Activated CD4-positive, alpha-beta T cell treated with anti-CD3 and anti-CD28 coated beads, Interleukin-2, amount 10 ng/mL, durations not matched to agents 24 days and 14 days (primary cell): ENCODE measurements at places on chromosomes 12 and 14. TPM values are rescaled to one million over a fixed set of nuclear protein-coding genes. Genes with fewer than 3 reads are reported as not detected.
A peak's percentile ranks its signal among the peaks of the same experiment; 100 is the strongest.

DNA sequence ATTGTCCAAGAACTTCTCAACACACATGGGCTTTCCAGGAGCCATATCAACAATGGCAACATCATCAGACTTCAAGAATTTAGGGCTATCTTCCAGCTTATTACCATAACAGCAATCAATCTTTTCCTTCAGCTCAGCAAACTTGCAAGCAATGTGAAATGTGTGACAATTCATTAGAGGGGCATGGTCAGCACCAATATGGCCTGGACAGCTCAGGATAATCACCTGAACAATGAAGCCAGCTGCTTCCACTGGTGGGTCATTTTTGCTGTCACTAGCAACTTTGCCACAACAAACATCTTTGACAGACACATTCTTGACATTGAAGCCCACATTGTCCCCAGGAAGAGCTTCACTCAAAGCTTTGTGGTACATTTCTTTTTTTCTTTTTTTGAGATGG lies 5.9 kb upstream of the NEDD1 start:
- H3K4me1 ChIP-seq: peaks cover 5% of the 10 kb centered on the region
- H3K27me3 ChIP-seq: peaks cover 10% of the 10 kb centered on the region
- no peak overlapping the region for H3K4me3 ChIP-seq
- no peak for DNase-seq

- no peaks in the 10 kb centered on the region for H3K4me1 ChIP-seq
- H3K27me3 ChIP-seq: no peaks in the 10 kb centered on the region
- H3K36me3 ChIP-seq: no peaks in the 10 kb centered on the region
- no peak overlapping the region for H3K27ac ChIP-seq
- H3K4me3 ChIP-seq: no peak overlapping the region
Observed at GRCh38 chr14:48398675-48399282, 723.4 kb upstream of the MDGA2 start.

GRCh38 chr12:26017484-26018211 lies 59.2 kb downstream of the RASSF8 start:
- no peaks in the 10 kb centered on the region for H3K4me1 ChIP-seq
- no peaks in the 10 kb centered on the region for H3K36me3 ChIP-seq
- peaks cover 23% of the 10 kb centered on the region for H3K27me3 ChIP-seq
- no peak overlapping the region for H3K4me3 ChIP-seq
- H3K27ac ChIP-seq: no peak overlapping the region

DNA sequence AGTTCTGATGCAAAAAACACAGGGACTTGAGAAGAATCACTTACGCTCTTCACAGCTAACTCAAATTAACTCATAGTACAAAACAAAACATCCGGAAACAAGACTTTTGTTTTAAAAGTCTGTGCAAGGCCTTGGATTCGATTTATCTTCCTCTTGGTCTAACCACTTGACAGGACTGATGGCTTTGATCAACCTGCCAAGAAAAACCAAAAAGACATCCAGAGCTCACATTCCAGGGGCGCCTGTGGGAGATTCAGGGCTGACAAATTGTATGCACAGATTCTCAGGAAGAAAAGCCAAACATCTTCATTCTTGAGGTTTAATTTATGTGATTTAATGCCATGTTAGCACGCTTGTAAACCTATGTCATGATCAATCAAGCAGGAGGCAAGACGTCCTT lies 129.1 kb upstream of the TMCC3 start:
- no peak for DNase-seq
- H3K4me3 ChIP-seq: no peak overlapping the region
- H3K36me3 ChIP-seq: no peaks in the 10 kb centered on the region
- H3K27ac ChIP-seq: no peak overlapping the region

- no peak for DNase-seq
- no peaks in the 10 kb centered on the region for H3K4me1 ChIP-seq
- H3K27me3 ChIP-seq: peaks cover 15% of the 10 kb centered on the region
- no peak overlapping the region for H3K4me3 ChIP-seq
Observed at GRCh38 chr12:118986050-118986449, 4.7 kb downstream of the SRRM4 start.

DNA sequence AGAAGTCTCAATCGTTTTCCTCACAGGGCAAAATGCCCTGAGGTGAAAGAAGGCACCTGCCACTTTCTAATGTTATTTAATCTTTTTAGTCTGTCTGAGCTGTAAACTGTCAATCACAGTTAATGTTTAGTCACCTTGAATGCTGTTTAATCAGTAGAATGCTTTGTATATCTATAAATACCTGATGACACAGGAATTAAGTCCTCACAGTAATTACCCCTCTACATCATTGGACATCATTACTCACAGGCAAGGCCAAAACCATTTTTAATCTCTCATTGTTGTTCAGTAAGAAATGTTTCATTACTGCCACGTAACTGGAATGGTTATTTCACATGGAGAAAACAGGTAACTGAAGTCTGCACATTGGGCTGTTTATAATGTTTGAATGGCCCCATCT lies 178.8 kb downstream of the EXOC5 start:
- H3K4me3 ChIP-seq: no peak overlapping the region
- no peaks in the 10 kb centered on the region for H3K4me1 ChIP-seq
- DNase-seq: no peak
- H3K27ac ChIP-seq: no peak overlapping the region
- no peaks in the 10 kb centered on the region for H3K36me3 ChIP-seq

DNA sequence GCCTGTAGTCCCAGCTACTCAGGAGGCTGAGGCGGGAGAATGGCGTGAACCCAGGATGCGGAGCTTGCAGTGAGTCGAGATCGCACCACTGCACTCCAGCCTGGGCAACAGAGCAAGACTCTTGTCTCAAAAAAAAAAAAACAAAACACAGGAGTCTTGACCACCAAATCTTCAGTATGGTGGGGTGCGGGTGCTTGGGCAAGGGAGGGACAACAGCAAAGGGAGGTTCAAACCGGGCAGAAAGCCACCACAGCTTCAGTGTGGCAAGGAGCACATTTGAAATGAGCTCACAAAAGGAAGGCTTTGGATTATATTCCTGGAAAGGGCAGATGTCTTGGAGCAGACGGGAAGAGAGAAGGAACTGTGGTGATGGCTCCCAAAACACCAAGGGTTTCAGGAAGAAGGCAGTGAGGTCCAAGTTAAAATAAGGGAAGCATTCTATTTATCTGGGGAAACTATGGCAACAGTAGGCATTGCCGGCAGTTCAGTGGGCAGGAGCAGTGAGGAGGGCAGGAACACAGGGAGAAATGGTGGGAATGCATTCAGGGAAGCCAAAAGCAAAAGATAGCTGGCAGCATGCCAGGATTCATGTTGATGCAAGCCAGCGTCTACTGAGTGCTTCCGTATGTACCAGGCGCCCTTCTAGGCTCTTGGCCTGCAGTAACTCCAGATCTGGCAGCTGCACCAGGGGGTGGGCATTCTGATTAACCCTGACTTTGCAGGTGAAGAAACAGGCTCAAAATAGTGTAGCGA lies 51.0 kb upstream of the SRSF5 start:
- DNase-seq: peak; percentile 70
- H3K27me3 ChIP-seq: no peaks in the 10 kb centered on the region

- H3K27me3 ChIP-seq: peaks cover 3% of the 10 kb centered on the region
- no peaks in the 10 kb centered on the region for H3K36me3 ChIP-seq
- no peaks in the 10 kb centered on the region for H3K4me1 ChIP-seq
- no peak for DNase-seq
- no peak overlapping the region for H3K27ac ChIP-seq
Observed at GRCh38 chr12:105622220-105622619, 291.7 kb downstream of the C12orf75 start.

The OTOGL gene
- total RNA-seq: not detected in 2 replicates

DNA sequence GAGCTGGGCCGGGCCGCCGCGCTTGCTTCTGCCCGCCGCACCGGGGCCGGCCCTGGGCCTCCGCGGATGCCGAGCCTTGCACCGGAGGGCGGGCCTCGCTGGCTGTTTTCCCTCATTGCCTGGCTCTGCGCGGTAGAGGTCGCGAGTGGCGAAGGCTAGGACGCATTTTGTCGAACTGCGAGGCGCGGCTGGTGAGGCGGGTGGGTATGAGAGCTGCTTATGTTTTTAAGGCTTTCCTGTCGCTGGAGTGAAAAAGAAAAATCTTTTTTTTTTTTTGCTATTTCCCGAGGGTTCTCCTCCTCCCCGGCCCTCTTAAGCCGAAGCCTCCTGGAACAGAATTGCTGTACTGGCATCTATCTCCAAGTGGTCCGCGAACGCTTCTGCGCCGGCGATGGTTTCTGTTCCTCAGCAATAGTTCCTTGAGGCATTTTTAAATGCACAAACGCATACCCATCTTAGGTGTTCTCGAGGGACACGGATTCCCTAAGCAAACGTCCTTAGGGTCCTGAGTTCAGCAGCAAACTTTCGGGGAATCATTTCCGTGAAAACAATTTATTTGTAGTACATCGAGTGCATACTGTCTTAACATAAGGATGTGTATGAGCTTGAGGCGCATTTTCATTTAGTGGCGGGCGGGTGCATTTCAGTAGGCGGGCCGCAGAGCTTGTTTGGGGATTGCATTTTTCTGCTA lies 631 bp downstream of the RESF1 start:
- H3K4me3 ChIP-seq: peak overlapping the region; percentile 87
- H3K27me3 ChIP-seq: no peaks in the 10 kb centered on the region
- H3K27ac ChIP-seq: peak overlapping the region; percentile 98
- no peak for DNase-seq
- H3K36me3 ChIP-seq: peaks cover 58% of the 10 kb centered on the region

The PHETA1 gene
- 2.3 and 3.0 TPM in 2 replicates for total RNA-seq

- H3K27ac ChIP-seq: peak overlapping the region; percentile 93
- DNase-seq: peak; percentile 91
- H3K36me3 ChIP-seq: peaks cover 84% of the 10 kb centered on the region
- peaks cover 91% of the 10 kb centered on the region for H3K4me1 ChIP-seq
- H3K4me3 ChIP-seq: peak overlapping the region; percentile 84
Observed at GRCh38 chr14:22549981-22550673, 38.9 kb downstream of the DAD1 start.

- H3K27ac ChIP-seq: no peak overlapping the region
- peaks cover 51% of the 10 kb centered on the region for H3K36me3 ChIP-seq
- no peak for DNase-seq
- peaks cover 9% of the 10 kb centered on the region for H3K4me1 ChIP-seq
Observed at GRCh38 chr12:48671231-48671856, 10.7 kb downstream of the KANSL2 start.

The RAD9B gene
- 0.37 and 0.95 TPM in 2 replicates for total RNA-seq

- peak overlapping the region; percentile 100 for H3K27ac ChIP-seq
- H3K4me1 ChIP-seq: peaks cover 39% of the 10 kb centered on the region
- peaks cover 22% of the 10 kb centered on the region for H3K36me3 ChIP-seq
Observed at GRCh38 chr14:68795597-68796417, 2.9 kb upstream of the ZFP36L1 start.

- H3K4me1 ChIP-seq: no peaks in the 10 kb centered on the region
- H3K27ac ChIP-seq: no peak overlapping the region
- no peak overlapping the region for H3K4me3 ChIP-seq
Observed at GRCh38 chr12:90020436-90020835, 311.8 kb upstream of the ATP2B1 start.

GRCh38 chr12:127811988-127812387 lies 455.0 kb upstream of the TMEM132C start:
- no peak overlapping the region for H3K4me3 ChIP-seq
- DNase-seq: no peak
- no peak overlapping the region for H3K27ac ChIP-seq
- no peaks in the 10 kb centered on the region for H3K4me1 ChIP-seq

- H3K4me1 ChIP-seq: no peaks in the 10 kb centered on the region
- H3K27me3 ChIP-seq: no peaks in the 10 kb centered on the region
- H3K27ac ChIP-seq: no peak overlapping the region
- DNase-seq: no peak
Observed at GRCh38 chr14:105627701-105628100, 101.3 kb downstream of the TMEM121 start.

DNA sequence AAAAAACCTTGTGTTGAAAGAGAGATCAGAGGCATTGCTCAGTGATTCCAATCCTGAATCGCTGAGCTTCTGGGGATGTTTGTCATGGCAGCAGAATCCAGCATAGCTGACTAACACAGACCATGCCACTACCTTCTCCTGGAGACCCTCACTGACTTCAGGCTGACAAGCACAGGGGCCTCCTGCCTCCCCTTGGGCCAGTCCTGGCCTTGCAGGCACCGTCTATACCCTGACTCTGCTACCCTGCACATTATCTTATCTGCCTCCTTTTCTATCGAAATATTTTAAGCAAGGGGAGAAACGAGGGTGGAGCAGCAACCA lies 139.8 kb downstream of the KIF26A start:
- no peaks in the 10 kb centered on the region for H3K27me3 ChIP-seq
- H3K36me3 ChIP-seq: no peaks in the 10 kb centered on the region
- no peak overlapping the region for H3K27ac ChIP-seq
- no peak for DNase-seq
- H3K4me3 ChIP-seq: no peak overlapping the region

The AHSA1 gene
- total RNA-seq: 418 and 441 TPM in 2 replicates

DNA sequence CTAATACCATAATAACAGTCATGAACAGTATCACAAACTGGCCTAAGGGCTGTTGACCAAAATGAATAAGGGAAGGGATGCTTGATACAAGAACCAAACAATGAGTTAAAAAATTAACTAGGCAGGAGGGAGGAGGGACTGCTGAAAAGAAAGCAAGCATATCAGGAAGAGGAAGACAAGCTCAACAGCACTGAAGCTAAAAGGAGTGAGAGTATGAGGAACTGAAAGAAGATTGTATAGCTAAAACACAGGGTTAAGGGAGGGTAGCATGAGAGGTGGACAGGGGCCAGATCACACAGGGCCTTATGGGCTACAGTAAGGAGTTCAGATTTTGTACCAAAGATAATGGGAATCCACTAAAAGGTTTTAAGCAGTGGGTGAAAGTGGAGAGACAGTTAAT lies 34.1 kb downstream of the ITGA7 start:
- peaks cover 19% of the 10 kb centered on the region for H3K27me3 ChIP-seq
- H3K4me1 ChIP-seq: no peaks in the 10 kb centered on the region
- H3K36me3 ChIP-seq: no peaks in the 10 kb centered on the region
- no peak for DNase-seq
- H3K27ac ChIP-seq: no peak overlapping the region

The KCNK10 gene
- not detected in 2 replicates for total RNA-seq

The CMTM5 gene
- not detected in 2 replicates for total RNA-seq
